ENCODE measurements at places on chromosomes 12 and 14. TPM values are rescaled to one million over a fixed set of nuclear protein-coding genes. Genes with fewer than 3 reads are reported as not detected.

Gene FAM181A
- not detected for polyA plus RNA-seq

Gene ACSS3
- polyA plus RNA-seq: 12.9 TPM

Gene LRTM2
- not detected for polyA plus RNA-seq

Gene INF2
- polyA plus RNA-seq: 117 TPM

Gene SCARB1
- 1,664 TPM for polyA plus RNA-seq

Data from adrenal gland (tissue), 19 donors.